MCF 10A (cell line): ENCODE measurements at places on chromosomes 3 and 15.

DNA sequence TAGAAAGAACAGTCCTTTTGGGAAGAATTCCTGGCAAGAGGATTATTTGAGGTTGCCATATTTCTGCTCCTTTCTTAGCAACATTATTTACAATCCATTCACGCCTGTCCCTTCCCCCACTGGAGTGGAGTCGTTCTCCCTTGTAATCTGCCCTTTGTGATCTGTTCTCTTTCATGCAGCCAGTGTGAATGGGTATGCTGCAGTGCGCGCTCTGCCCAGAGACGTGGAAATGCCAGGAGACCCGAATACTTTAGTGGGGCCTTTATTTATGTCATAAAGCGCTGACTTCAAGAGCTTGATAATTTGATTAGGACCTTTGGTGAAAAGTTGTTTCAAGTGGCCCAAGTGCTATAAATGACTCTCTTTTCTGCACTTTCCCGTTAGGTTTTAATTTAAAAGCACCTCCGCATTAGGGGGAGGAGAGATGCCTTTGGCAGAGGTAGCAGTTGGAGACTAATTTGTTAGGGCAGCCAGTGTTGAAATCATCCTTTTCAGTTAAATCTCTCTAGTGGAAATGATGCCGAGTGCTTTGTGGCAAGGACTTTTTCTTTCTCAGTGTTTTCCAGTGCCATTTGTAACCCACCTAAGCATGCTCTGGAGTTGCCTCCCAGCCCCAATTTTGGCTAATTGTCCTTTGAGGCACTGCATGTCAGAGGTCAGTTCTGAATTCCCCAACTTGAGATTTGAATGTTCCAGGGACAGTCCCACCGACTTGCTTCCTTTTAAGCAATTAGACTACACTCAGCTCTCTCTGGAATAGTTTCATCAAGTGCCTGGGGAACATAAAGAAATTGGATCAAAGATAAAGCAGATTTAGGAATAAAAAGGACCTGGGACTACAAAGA is 52.4 kb downstream of the PSMD6 start:
- DNase-seq = no peak

DNA sequence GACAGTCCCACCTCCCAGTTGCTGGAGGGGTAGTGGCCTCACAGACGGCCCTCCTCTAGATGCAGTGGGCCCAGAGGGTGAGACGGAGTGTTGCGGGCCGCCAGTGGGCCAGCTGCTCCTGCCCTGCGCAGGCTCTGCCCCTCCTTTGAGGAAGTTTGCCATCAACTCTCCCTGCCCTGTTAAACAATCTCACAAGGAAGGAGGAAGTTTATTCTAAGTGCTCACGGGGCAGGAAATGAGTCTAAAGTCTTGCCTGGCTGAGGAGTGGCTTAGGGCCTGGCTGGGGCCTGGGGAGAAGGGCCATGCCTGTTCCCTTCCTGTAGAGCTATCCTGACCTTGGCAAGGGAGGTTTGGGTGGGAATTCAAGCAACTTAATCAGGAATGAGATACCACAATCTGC is at the start of gene FAM3D:
TSS of gene FAM3D (minus strand) at position 92 of the 400 bp plus-strand sequence. CDS start 11,211 bp downstream, outside the sequence.
- DNase-seq = no peak

GRCh38 chr3:129672412-129672811 is 65.9 kb upstream of the PLXND1 start:
- no peak for DNase-seq

GRCh38 chr3:112331851-112332250 is 1.1 kb upstream of the CD200 start:
- no peak for DNase-seq

DNA sequence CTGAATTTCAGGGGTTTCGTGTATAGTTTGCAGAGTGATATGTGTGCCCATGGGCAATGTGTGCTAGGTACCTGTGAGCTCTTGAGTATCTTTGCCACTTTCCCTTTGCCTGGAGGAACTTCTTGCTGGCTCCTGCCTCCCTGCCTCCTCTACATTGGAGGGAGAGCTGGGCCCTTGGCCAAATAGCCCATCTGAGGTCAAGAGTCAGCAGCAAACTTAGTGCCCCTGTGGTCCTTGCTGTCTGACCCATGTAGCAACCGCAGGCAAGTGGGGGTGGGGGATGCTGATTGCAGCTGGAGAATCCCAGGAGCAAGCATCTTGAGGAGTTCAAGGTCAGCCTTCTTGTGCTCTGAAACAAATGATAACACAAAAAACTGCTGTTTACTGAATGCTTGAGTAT is 5.4 kb upstream of the TBC1D21 start:
- no peak for DNase-seq
